ENCODE measurements at places on chromosomes 12 and 14. TPM values are rescaled to one million over a fixed set of nuclear protein-coding genes. Genes with fewer than 3 reads are reported as not detected.

- H3K27me3 ChIP-seq: peaks cover 10% of the 10 kb centered on the region
- no peak overlapping the region for H3K27ac ChIP-seq
- H3K36me3 ChIP-seq: no peaks in the 10 kb centered on the region
- peaks cover 28% of the 10 kb centered on the region for H3K4me1 ChIP-seq
- DNase-seq: no peak
Measured at GRCh38 chr12:132411457-132411856, 78.5 kb upstream of the FBRSL1 start.

KRT2 gene
- polyA plus RNA-seq: 0.25 TPM

GPR135 gene
- polyA plus RNA-seq: 8.4 TPM

PUS7L gene
- 13.5 TPM for polyA plus RNA-seq

GDF3 gene
- polyA plus RNA-seq: 0.12 TPM

All from spinal cord (tissue), 10 donors.